Stimulated activated CD4-positive, alpha-beta T cell treated with anti-CD3 and anti-CD28 coated beads, Interleukin-2, amount 100 ng/mL, for 24 hours (primary cell): ENCODE measurements at places on chromosomes 2 and 18.

GRCh38 chr2:191038241-191038725 lies 24.3 kb upstream of the STAT1 start:
- no peak for DNase-seq

GRCh38 chr18:13735681-13736080 lies 9.2 kb downstream of the RNMT start:
- DNase-seq: no peak

DNA sequence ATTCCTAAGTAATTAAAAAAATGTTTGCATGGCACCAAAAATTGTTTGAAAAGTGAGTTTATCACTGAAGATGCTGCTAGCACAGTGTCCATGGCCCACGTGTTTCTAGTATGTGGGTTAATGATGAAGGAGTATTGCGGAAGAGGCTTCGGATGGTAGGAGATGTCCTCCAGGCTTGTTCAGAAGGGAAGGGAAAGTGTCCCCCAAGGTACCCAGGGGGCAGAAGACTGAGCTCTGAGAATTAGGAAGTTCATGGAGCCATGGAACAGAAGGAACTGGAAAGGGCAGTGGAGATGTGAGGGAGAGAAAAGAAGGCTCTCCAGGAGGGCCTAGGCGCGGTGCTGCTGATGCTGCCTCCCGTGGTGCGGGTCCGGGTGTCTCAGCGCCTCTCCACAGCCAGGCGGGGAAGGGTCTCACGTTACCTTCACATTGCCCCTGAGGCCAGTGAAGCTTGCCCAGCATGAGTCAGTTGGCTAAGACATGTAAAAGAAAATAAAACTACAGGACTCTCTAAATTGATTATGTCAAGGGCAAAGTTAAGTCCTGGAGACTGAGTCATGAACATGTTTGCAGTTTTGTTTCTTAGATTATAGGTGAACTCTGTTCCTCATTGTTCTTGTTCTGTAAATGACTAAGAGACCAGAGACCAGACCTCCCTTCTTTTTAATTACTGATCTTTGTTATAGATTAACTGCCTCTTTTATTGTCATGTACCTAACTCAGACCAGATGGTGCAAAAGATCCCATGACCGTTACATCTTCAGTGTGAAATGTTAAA lies 89.0 kb downstream of the MTCL1 start:
- DNase-seq: no peak

DNA sequence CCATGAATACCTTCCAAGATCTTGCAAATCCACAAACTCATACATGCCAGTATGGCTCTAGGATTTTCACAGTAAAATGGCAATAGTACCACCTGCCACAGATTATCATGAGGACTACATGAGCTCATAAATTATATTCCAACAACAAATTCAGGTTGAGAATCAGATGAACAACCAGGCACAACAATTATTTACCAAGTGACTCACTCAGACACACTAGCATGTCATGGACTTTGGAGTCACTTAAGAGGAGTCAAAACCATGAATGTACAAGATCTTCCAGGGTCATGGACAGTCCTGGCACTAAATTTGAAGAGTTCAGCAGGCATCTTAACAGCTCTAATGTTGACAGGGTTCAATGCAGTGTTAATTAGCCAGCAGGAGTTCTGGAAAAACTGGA lies 34.4 kb upstream of the BZW1 start:
- no peak for DNase-seq

- no peak for DNase-seq
Observed at GRCh38 chr2:10781746-10782145, 30.8 kb downstream of the PDIA6 start.

GRCh38 chr2:23718931-23719700 lies 207.8 kb downstream of the ATAD2B start:
- no peak for DNase-seq

- no peak for DNase-seq
Observed at GRCh38 chr2:16318051-16318450, 347.6 kb downstream of the CYRIA start.

DNA sequence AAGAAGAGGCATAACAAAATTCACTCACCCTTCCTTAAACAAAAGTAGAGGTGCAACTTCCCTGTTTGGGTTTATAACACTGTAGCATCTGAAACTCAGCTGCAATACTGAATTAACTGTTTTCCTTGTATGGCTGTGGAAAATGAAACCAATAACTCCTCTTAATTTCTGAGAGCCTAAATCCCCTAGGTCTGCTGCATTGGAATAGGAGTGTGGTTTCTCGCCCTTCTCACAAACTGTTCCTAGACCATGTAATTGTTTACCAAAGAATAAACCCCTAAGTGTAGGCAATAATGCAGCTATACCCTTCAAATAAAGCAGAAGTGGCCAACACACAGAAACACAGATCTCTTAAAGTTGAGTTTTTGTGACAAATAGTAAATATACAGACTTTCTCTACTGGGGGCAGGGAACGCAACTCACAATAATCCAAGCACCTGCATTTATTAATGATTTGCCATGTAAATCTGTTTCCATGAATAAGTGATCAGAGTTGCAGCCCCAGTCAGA lies 52.0 kb downstream of the RASGRP3 start:
- no peak for DNase-seq

DNA sequence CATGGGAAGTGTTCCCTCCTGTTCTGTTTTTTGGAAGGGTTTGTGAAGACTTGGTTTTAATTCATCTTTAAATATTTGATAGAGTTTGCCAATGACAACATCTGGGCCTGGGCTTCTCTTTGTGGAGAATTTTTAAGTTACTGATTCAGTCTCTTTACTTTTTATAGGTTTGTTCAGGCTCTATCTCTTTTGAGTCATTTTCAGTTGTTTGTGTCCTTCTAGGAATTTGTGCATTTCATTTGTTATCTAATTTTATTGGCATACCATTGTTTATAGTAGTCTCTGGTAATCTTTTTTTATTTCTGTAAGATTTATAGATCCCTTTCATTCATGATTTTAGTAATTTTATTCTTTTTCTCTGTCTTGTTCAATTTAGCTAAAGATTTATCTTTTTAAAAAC lies 14.6 kb downstream of the SCLY start:
- no peak for DNase-seq

DNA sequence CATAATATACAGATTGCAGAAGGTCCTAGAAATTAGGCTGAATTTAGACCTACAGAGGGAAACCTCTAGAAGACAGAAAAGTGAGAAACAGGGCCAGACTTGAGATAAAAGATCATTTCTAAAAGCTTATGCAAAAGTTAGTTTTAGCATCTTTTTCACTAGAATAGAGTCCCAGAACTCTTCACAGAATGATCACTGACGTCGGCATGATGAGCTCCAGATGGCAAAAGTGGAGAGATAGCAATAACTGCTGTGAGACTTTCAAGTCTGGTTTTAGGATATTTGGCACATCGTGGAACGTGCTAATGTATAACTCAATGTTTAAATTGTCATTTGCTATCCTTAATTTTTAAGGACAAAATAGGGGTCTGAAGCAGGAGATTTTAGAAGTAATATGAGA lies 1050.7 kb upstream of the CELF4 start:
- no peak for DNase-seq

- DNase-seq: no peak
Observed at GRCh38 chr2:218776488-218776887, 5.5 kb upstream of the CYP27A1 start.

DNA sequence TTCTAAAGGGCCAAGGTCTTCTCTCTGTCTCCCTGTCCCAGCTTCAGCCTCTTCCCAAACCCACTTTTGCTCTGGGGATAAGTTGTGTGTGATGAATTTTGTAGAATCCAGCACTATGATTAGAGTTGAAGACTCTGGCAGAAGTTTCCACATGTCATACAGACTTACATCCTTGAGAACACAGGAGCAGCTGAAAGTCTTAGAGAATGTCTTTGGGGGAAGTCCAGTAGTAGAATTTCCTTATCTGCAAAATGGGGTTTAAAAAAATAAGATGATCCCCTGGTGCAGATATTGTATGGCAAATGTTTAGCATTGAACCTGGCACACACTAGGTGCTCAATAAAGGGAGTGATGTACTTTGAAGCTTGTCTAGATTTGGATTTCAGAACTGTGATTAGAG lies 65.2 kb downstream of the TMEM247 start:
- DNase-seq: no peak

DNA sequence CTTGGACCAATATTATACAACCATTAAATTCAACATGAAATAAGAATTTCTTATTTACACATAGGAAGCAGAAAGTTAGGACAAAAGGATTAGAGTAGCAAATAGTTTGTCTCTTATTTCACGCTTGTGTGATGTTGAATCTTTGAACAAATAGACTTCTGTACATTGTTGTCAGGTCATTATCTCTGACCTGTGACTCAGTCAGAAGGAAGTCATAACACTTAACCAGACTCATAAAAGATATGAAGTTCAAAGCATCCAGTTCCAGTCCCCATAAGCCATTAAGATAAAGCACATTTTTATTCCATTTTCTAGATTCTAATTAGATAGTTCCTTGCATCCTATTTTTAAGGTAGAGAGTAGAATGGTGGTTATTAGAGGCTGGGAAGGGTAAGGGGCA lies 130.8 kb downstream of the UPP2 start:
- no peak for DNase-seq

- DNase-seq: no peak
Observed at GRCh38 chr2:218418717-218419458, at the start of gene VIL1. TSS of gene VIL1 (plus strand) at chr2:218419123. CDS start at chr2:218423779, 4,656 bp downstream.

GRCh38 chr18:3985664-3986063 lies 469.4 kb downstream of the DLGAP1 start:
- DNase-seq: no peak

GRCh38 chr2:36539631-36540030 lies 58.3 kb downstream of the FEZ2 start:
- no peak for DNase-seq

DNA sequence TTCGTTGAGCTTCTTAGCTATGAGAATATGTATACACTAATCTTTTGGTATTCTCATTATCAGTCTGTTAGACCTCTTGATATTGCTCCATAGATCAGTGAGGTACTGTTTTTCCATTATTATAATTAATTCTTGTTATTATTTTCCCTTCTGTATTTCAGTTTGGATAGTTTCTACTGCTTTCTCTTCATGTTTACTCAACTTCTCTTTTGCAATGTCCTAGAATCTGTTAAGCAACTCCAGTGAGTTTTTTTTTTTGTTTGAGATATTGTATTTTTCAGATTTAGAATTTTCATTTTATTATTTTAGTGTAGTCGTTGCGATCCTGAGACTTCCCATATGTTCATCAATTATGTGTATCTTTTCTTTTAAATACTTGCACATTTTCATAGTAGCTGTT lies 260.8 kb downstream of the SETBP1 start:
- no peak for DNase-seq

GRCh38 chr2:231182513-231182899 lies 15.9 kb upstream of the ARMC9 start:
- DNase-seq: no peak

- DNase-seq: no peak
Observed at GRCh38 chr2:53202063-53202462, 565.5 kb upstream of the CHAC2 start.

DNA sequence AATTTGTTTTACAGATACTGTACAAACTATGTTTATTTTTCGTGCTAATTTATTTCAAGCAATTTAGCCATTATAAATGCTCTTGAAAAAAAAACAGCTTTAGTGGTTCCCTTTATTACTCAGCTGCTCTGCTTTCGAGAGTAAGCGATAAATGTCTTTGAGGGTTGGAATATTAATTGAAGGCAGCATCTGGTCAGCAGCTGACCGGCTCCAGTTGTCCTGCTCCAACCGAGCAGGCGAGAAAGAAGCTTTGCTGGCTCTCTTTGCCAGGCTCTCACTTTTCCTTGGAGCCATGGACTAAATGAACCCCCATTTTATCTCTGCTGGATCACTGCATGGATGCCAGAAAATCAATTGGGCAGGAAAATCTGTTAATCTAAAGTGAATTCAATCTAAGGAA lies 147.4 kb downstream of the LNPK start:
- no peak for DNase-seq

DNA sequence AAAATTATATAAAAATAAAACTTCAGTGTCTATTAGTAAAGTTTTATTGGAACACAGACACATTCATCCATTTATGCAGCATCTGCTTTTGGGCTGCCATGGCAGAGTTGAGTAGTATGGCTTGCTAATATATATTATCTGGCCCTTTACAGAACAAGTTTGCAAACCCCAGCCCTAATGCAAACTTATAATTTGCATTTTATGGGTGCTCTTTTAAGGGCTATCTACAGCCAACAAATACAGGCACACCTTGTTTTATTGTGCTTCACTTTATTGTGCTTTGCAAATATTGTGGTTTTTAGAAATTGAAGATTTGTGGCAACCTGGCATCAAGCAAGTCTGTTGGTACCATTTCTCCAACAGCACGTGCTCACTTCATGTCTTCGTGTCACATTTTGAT lies 35.2 kb upstream of the DLX2 start:
- DNase-seq: no peak

- DNase-seq: no peak
Observed at GRCh38 chr2:88746929-88747490, 55.5 kb downstream of the RPIA start.

DNA sequence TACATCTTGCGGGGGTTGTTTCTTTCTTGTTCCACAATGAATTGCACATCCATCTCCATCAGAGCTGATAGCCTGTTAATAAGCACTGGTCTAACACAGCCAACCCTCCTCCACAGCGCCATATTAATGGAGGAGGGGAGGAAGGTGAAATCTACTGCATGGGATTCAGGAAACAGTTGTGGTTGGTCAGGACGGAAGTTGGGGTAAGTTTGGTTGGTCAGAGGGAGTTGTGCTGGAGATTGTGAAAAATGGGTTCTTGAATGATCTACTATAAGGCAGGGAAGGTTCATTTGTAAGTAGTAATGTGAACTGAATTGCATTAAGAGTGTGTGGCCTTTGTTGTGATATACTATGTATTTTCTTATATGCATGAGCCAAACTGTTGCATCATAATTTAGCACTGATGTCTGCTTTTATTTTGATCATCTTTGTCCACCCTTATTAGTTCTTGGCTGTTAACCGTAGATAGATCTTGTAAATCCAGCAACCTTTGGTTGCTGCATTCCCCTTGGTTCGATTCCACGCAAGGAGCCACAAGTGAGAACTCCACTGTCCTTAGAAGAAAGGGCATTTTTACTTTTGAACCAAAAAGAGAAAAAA lies 150.6 kb upstream of the MAPRE2 start:
- DNase-seq: no peak

- DNase-seq: peak; percentile 63
Observed at GRCh38 chr2:64327510-64328414, 126.2 kb upstream of the LGALSL start.

GRCh38 chr2:241239552-241240202 lies 51.2 kb downstream of the ANO7 start:
- no peak for DNase-seq

- no peak for DNase-seq
Observed at GRCh38 chr2:80255918-80256781, 48.4 kb downstream of the LRRTM1 start.

DNA sequence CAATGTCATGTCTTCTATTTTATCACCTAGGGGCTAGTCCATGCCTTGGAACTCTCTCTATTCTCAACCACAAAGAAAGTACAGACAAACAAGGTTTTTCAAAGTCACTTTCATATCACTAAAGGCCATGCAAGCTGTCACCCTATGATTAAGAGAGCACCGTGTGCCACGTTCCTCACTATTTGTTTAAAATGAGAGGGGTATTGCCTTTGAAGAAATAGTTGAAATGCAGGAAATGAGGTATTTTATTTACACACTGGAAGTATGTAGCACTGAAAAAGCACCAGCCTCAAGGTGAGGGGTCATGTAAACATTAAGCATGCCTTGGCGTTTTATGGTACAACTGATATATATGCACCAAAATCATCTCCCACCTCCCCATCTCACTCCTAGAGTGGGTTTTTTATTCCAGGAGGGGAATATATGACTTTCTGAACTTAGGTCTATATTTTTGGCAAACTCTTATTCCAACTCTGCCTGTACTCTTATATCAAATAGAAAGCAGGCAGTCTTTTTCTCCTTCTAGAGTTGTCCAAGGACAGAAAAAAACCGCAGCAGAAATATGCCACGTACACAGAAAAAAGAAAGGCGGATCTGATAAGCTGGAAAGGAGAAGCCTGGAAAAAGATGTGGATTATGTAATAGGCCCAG lies 53.5 kb downstream of the VSNL1 start:
- DNase-seq: no peak
